ENCODE measurements at places on chromosomes 2 and 18.

- no peak for DNase-seq
Observed at GRCh38 chr2:161796192-161796591, 172.0 kb downstream of the SLC4A10 start.

DNA sequence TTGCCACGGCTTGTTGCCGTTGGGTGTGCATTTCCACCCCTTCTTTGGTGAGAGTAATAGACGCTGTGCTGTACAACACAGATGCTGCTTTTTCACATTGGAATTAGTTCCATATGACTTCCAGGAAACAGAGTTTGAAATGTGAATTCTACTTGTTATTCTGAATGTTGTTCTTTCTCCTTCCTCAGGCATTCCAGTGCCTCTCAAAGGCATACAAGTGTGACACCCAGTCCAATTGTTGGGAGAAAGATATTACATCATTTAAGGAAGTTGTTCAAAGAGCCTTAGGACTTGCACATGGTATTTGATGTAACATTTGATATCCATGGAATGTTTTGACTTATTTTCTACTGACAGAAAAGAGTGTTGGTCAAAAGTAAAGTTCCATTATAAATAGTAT lies 134.4 kb upstream of the LTBP1 start:
- no peak for DNase-seq

GRCh38 chr2:137190411-137191195 lies 425.3 kb downstream of the THSD7B start:
- DNase-seq = no peak

DNA sequence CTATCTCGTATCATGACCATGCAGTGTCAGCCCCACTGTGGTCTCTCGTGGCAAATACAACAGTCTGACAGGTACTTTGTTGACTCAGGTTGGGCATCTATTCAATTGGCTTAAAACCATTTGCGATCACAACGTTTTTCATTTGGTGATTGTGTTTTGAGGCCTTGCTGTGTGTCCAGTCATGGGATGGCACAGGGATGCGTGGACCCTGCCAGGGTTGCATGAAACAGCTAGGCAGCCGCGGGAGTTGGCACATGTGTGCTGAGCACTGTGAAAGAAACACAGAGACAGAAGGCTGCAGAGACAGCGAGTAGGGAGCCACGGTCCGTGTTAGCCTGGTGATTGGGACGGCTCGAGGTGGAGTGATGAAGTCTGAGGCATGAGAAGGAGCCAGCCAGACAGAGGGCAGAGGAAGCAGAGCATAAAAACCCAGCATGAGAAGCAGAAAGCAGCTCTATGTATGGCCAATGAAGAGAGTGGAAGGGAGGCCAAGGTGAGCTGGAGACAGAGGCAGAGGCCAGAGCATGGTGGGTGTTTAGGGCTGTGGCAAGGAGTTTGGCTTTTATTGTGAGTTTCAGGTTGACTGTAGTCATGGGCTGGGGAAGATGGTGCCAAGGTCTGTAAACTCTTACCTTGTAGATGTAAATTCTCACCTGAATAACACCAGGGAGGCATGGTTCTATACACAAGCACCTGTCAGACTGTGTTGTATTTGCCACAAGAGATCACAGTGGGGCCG lies 31.8 kb upstream of the IL1R1 start:
- no peak for DNase-seq

- DNase-seq = no peak
Observed at GRCh38 chr2:179251870-179252269, 12.8 kb downstream of the SESTD1 start.

DNA sequence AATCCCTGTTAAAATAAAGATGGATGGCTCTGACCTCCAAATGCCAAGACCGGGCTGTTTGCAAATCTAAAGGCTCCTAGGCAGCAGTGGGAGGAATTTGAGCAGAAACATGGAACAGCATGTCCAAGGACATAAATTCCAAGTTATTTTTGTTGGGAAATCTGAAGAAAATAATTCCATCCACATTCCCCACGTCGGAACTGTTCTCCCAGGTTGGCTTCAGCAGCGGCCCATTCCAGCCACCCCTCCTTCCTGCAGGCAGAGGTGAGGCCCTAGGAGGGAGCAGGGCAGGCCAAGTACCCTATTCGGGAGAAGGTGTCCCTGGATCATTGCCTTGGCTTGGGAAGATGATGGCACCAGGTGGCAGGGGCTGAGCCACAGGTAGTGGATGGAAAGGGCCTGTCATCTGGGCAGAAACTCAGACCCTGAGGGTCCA lies 117.1 kb downstream of the CAPN13 start:
- DNase-seq = no peak

- DNase-seq = no peak
Observed at GRCh38 chr2:5343785-5344335, 348.3 kb upstream of the SOX11 start.

DNA sequence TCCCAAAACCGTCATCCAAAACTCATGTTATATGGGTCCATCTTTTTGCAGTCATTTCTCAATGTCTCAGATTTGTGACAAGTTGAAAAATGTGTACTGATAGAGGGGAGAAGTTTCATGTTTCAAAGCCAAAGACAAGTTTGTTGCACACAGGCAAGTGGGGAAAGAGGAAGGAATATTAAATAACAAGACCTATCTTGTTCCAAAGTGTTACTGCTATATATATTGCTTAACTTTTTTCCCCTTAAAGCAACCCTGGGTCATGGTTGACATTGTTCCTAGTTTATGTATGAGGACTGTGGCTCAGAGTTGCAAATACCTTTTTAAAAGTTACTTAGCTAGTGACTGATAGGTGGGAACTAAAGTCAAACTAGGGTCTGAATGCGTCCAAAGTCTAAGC lies 1.7 kb downstream of the ITGA4 start:
- DNase-seq = no peak

DNA sequence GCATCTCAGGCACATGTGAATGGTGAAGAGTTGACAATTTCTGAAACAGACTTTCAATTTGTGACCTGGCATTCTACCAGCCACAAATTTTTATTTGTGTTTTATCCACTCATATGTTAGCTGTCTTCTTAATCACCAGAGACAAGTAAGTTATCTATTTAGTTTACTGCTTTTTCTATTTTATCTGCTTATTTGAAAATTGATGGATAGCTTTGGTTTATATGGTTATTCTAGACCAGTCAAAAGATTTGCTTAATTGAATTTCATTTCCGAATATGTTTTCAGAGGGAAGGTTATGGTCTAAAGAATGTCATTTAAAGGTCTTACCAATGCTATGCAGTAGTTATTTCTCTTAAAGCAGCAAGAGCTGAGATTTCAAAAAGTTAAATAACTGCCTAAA lies 43.5 kb upstream of the LRRTM1 start:
- no peak for DNase-seq

DNA sequence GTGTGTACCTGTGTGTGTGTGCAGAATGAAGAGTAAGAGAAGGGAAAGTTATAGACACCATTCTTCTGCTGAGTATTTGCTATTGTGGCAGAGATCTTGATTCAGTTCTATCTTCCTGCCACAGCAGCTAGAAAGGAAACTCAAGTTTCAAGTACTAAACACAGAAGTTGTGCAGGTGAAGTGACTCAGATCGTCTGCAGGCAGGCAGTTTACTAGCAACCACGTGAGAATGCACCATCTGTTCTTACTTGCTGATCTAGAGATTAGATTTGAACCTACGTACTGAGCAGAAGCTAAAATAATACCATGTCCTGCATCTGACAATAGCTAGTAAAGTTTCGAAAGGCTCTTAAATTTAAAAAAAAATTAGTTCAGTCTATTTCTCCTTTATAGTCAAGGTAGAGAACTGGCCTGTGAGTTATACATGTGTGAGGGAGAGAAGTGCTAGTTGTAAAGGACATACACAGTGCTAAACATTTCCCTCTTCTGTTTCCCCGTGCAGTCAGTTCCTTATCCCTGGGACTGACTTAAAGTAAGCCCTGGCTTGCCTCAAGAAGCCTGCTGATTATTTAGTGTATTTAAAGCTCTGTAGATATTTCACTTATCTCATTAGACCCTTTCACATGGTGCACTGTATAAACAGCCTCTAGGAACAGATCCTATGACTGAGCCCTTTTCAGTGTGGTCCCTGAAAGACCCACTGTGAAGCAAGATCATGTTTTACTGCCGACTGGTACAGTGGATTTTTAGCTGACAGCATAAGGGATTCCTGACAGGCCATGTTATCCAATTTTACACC lies 45.0 kb downstream of the SLC38A11 start:
- no peak for DNase-seq

- no peak for DNase-seq
Observed at GRCh38 chr18:51330148-51330547, 132.7 kb upstream of the MEX3C start.

GRCh38 chr2:152445375-152445774 lies 110.4 kb downstream of the FMNL2 start:
- DNase-seq = no peak

DNA sequence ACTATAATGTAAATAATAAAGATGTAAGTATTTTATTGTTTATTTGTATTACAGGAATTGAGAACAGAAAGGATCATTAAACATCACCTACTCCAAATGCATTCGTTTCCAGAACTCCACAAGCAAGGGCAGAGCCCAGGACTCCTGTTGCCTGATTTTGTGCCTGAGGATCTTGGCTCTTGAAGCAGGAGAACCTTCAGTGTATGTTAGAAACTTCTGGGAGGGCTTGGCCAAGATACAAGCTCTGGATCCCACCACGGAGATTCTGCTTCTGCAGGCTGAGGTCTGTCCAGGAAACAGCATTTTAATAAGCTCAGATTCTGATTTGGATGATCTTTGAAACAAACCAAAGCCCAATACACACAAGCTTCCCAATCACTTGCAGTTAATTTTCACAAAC lies 142.4 kb upstream of the SOX11 start:
- DNase-seq = no peak

DNA sequence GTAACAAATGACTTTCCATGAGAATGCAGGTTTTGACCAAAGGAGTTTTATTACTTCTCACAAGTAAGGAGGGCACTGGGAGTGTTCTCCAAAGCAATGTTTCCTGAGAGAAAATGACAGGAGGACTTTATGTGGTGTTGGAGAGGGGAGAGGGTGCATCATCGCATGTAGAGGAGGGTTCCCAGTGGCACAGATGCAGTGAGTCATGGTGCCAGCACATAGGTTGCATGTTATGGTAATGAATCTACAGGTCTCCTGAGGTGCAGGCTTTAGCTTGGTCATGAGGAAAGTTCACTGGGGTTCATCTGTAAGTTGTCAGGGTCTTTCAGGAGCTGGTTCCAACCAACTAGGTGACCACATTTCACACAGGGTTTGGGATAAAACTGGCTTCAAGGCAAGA lies 30.4 kb downstream of the NAT8 start:
- no peak for DNase-seq

GRCh38 chr2:154603682-154604081 lies 94.8 kb upstream of the KCNJ3 start:
- no peak for DNase-seq

DNA sequence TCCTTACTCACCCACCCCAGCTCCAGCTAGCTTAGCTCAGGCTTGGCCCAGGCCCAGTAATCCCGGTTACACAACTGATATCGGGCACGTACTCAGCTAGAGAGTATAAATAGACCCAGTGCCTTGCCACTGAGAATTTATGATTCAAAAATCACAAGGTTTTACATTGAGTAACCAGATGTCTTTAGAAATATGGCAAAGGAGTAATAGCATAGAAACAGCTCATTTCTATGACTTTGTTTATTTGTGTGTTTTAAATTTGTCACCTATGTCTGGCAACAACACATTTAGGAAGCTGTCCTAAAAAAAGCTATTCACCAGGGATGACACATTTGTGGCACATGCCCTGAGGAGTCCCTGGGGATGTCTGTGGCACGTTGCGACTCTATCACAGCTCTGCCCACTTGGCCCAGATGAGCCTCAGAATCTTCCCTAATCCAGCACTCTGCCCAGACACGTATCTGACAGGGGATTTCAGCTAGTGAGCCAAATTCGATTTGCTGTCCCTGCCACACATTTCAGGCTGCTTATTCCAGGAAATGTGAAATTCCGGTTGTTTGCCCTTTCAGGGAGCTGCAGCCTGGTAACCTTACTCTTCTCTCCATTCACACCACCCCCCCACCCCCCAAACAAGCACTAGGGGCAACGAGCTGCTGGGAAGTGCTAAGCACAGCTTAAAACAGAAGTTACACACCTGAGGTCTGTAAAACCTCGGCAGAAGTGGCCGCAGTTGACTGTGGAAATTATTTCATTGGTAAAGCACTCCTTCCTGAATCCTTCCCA lies 85.4 kb upstream of the ZCCHC2 start:
- no peak for DNase-seq

- DNase-seq = no peak
Observed at GRCh38 chr2:158172719-158173118, 71.0 kb downstream of the UPP2 start.

DNA sequence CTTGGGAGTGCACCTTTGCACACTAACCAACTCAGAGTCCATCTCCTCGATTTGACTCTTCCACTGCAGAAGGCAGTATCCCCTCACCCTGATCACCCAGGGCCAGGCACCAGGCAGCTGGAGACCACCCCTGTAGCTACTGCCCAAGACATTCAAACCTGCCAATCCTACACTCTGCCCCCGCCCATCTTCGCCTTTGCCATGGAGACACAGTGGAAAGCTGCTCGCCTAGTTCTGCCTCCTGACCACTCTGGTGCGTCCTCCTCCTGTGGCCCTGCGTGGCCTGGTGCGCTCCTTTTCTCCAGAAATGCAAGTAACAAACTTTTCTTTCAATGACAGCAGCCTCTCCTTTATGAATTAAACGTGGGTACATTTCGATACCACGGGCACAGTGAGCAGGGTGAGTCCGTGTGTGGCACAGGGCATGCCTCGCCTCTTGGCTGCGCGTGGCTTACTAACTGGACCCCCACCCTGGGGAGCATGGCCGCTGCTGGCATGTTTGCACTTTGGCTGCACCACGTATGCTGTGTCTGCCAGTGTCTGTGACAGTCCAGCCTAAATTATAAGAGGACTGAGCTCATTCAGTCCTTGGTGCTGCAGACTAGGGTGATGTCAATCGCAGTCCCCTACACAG lies 47.6 kb downstream of the LONRF2 start:
- DNase-seq = no peak
